Astrocyte of the spinal cord (primary cell): ENCODE measurements at places on chromosomes 4 and X.

GRCh38 chr4:141657550-141658250 lies 21.3 kb downstream of the IL15 start:
- DNase-seq, result no peak

GRCh38 chr4:138898282-138898681 lies 117.3 kb upstream of the NOCT start:
- peak; percentile 36 for DNase-seq

DNA sequence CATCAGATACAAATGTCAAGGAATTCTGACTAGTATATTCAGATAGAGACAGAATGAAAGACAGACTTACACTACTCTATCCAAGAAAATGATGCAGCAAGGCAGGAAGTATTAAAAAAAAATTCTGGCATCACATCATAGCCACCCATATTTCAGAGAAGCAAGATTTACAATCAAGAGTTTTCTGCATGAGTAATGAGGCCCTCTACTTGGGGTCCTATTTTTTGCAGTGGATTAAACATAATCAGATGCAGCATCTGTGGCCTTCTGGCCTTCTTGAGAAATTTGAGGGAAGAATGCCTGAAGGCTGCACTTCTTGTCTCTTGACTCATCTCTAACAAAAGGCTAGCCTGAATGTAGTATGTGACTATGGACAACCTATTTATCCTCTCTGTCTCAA lies 48.2 kb upstream of the SLIT2 start:
- peak; percentile 79 for DNase-seq

DNA sequence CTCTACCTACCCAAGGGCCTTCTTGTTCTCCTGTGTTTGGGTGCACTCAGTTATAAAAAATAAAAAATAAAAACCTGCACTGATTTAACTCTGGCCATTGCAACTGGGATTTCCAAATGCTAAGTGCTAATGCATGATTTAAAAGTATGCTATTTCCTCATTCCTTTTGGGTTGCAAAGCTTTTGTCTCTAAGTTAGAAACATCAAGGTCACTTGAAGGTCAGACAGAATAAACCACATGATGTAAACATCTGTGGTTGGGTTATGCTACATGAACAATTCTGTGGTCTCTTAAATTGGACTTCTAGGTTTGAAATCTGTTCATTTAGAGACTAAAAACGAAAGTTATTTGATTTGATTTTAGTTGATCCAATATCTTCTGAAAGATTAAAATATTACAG lies 1547.4 kb upstream of the TENM3 start:
- peak; percentile 92 for DNase-seq

- no peak for DNase-seq
Measured at GRCh38 chr4:88690355-88690754, 7.3 kb downstream of the NAP1L5 start.

DNA sequence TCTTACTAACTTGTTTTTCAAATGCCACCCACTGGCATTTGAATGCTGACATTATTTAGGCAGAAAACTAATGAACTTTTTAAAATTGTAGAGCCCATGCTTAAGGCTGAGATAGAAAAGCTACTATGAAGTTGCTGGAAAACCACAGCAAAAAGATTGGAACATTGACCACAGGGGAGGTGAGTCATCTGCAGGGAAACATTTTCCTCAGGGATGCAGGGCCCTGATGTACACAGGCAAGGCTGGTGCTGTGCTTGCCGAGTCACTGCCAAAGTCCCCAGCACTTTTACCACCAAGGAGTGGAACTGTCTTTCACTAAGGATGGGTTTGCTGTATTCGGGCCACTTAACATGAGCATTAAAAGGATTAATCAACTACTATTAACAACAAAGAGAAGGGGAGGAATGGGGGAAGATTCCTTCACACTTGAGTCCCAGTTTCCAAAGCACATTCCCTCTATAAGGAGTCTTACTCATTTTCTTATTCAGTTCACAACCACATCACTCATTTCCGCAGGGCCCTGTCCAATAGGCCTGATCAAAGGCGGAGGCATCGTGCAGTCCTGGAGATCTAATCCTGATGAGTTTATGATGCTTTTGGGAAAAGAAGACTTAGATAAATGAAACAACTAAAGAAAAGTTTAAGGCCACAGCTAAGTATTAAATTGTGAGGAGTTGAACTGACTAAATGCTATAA lies 202.9 kb upstream of the NPY2R start:
- DNase-seq, result peak; percentile 77

- peak; percentile 53 for DNase-seq
Measured at GRCh38 chr4:159608436-159608835, 505.6 kb downstream of the RAPGEF2 start.

GRCh38 chr4:47203593-47203992 lies 172.2 kb downstream of the GABRB1 start:
- no peak for DNase-seq

GRCh38 chr4:93416344-93417128 lies 412.0 kb upstream of the ATOH1 start:
- peak; percentile 17 for DNase-seq

GRCh38 chrX:4588056-4588455 lies 874.6 kb upstream of the PRKX start:
- DNase-seq, result no peak

DNA sequence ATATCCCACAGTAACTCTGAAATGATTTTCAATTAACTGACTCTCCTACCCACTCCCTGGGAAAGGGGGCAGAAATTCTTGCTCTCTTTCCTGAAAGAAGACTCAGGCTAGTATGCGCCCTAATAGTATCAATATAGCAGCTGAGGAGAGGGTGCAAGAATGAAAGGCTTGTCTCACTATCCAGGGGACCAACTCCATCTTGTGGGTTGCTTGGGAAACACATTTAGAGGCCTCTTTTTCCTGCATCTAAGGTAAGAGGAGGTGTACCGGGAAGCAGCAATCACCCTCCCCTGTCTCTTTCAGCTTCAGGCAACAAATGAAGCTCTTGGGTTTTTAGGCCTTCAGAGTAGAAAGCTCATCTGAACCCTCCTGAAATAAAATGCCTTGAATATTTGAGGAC lies 11.3 kb downstream of the TMEM255A start:
- DNase-seq, result no peak

DNA sequence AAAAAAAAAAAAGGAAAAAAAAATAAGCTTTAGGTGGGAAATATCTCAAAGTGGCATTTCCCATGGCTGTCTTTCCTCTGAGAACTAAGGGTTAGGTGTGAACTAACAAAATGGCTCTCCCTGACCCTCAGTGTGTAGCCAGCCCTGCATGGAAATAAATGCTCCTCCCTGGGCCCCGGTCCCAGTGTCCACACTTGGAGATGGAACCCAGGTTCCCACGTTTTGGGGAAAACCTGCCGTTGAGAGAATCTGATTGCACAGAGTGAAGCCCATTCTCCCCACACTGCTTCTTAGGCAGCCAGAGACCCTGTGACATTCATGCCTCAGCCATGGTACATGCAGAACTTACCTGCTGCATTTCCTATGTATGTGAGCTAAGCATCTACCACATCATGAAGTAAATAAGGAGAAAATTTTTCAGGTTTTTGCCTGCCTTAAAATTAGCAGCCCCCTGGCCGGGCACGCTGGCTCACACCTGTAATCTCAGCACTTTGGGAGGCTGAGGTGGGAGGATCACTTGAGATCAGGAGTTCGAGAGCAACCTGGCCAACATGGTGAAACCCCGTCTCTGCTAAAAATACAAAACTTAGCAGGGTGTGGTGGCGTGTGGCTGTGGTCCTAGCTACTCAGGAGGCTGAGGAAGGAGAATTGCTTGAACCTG lies 34.5 kb downstream of the HTT-AS start:
- no peak for DNase-seq

DNA sequence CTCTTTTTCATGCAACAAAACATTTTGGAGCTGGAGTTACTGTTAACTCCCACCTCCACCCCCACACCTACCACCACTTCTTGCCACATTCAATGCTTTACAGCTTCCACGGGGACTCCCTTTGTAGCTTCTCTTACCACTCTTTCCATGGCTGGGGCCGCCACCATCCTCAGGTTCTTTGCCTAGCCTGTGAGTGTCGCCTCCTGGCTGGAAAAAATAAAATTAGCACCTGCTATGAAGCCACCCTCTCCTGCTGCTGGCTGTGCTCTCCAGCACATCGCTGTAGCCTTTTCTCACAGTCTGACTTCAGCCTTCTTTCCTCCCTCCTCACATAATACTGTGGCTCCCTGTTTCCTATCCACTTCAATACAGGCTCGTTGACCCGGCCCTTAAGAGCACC lies 114.4 kb downstream of the FRAS1 start:
- no peak for DNase-seq

DNA sequence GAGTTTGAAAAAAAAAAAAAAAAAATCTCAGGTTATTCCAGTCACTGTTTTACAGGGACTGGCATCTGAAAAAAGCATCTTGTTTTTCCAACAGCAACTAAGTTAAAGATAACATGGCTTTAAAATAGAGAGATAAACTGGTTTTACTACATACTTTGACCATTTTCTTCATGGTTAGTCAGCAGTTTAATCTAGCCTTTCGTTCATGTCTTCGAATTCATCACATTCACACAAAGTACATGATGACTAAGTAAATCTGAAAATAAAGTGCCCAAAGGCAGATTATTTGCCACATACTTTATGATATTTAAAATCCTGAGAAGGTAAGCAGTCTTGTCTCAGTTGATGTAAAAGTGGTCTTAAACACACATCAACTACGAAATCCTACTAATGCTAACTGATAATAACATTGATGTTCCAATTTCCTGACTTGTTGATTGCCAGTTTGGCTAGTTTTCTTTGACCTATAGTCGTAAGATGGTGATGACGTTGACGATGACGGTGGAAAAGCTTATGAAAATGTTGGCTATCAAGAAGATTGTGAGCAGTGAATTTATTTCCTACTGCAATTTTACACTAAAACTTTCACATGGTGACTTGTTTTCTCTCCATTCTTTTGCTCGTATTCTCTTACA lies 540.5 kb upstream of the BOD1L1 start:
- DNase-seq, result peak; percentile 32

GRCh38 chr4:128787509-128788311 lies 21.8 kb upstream of the JADE1 start:
- no peak for DNase-seq

GRCh38 chr4:26163425-26164362 lies 157.1 kb upstream of the RBPJ start:
- no peak for DNase-seq

DNA sequence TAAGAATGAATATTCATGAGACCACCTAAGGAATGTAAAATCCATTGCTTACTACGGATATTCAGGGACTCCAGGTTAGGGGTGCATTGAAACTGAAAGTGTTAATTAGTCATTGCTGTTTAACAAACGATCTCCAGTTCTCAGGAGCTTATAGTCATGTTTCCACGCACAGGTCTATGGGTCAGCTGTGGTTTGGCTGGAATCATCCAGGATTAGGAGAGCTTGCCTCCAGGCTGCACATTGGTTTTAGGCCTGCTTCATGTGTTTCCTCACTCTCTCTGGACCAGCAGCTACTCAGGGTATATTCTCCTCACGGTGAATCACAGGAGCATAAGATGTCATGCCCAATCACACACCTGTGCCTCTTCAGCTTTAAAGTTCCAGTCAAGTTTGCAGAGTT lies 98.9 kb downstream of the ATXN3L start:
- peak; percentile 75 for DNase-seq

DNA sequence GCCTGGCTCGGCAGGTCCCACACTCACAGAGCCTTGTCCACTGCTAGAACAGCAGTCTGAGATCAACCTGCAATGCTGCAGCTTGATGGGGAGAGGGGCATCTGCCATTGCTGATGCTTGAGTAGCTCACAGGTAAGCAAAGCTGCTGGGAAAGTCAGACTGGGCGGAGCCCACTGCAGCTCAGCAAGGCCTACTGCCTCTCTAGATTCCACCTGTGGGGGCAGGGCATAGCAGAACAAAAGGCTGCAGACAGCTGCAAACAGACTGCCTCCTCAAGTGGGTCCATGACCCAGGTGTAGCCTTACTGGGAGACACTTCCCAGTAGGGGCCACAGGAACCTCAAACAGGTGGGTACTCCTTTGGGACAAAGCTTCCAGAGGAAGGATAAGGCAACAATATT lies 110.6 kb upstream of the ADAMTS3 start:
- DNase-seq, result no peak

DNA sequence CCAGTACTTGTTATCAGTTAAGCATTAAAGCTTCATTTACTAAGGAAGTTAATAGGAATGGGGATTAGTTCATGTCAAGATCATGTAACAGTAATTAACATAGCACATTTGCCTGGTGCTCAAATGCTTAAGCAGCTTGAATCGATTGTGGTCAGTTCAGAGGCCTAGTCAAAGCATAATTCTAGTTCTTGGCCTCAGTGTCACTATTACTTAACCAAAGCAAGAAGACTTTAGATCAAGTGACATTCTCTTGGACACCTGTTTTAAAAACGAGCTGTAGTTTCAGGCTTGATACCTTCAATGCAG lies 115.2 kb upstream of the BMPR1B start:
- DNase-seq, result peak; percentile 37

GRCh38 chr4:139754938-139755337 lies 89.3 kb downstream of the MGST2 start:
- no peak for DNase-seq

- no peak for DNase-seq
Measured at GRCh38 chrX:13001961-13002671, 27.2 kb downstream of the TMSB4X start.

- DNase-seq, result no peak
Measured at GRCh38 chr4:25013756-25014661, 16.7 kb downstream of the LGI2 start.

DNA sequence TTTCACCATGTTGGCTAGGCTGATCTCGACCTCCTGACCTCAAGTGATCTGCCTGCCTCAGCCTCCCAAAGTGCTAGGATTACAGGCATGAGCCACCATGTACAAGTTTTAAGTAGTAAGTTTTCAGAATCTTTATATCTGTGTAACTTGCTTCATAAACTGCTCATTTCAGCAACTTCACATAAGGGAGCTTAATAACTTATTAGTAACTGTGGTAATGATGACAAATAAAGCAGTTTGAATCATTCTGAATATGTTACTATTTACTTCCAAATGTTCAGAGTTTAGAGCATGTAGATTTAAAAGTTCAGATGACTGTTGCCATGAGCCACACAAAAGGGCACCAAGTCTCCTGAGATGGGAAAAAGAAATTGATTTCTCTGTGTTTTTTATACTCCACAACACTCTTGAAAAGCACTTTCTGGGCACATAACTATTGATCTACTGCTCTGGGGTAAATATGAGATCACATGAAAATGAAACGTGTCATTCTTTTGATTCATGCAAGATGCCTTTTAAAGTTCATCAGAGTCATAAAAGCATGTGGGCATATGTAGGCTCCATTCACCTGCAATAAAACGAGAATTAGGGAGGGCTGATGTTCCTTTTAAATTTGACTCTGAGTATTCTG lies 14.1 kb upstream of the CA5B start:
- DNase-seq, result no peak

- DNase-seq, result no peak
Measured at GRCh38 chr4:3367866-3368265, 73.9 kb upstream of the HGFAC start.

DNA sequence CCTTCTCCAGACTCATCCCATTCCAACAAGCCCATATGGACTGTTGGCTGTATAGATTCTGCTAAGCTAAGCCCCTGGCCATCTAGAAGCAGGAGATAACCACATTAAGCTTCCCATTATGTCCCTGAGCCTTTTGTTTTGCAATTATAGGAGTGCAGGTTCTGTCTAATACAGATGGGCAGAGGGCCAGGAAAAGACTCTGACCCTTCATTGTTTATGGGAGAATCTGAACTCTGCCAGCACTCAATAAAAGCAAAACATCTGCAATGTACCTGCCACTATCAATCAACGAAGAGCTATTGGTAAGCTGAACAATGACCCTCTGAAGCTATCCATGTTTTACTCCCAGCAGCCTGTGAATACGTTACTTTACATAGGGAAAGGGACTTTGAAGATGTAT lies 207.3 kb upstream of the CLNK start:
- no peak for DNase-seq

- no peak for DNase-seq
Measured at GRCh38 chr4:40833212-40833611, 83.5 kb downstream of the NSUN7 start.
